ENCODE measurements at places on chromosomes 13 and 19. TPM values are rescaled to one million over a fixed set of nuclear protein-coding genes. Genes with fewer than 3 reads are reported as not detected.

PSG5 gene
- polyA plus RNA-seq: not detected

IGSF23 gene
- polyA plus RNA-seq: not detected

KIR2DL4 gene
- 0.31 TPM for polyA plus RNA-seq

ZSCAN18 gene
- 158 TPM for polyA plus RNA-seq

Measured in brain (organoid and tissue), 16 donors.